ENCODE measurements at places on chromosomes 16 and 17. TPM values are rescaled to one million over a fixed set of nuclear protein-coding genes. Genes with fewer than 3 reads are reported as not detected.

MARVELD3 gene
- total RNA-seq, result not detected

TP53TG3D gene
- total RNA-seq, result 1.1 TPM

CARD14 gene
- not detected for total RNA-seq

KRT17 gene
- not detected for total RNA-seq

ABCC3 gene
- 0.68 TPM for total RNA-seq

GAN gene
- total RNA-seq, result 8.5 TPM

GRAPL gene
- 1.2 TPM for total RNA-seq

LPO gene
- not detected for total RNA-seq

LITAFD gene
- not detected for total RNA-seq

MYH3 gene
- 0.43 TPM for total RNA-seq

NOS2 gene
- total RNA-seq, result 0.22 TPM

CORO6 gene
- total RNA-seq, result 93.2 TPM

TBC1D3E gene
- total RNA-seq, result not detected

RCVRN gene
- total RNA-seq, result not detected

CDR2L gene
- total RNA-seq, result 22.1 TPM

CHD9NB gene
- 1.4 TPM for total RNA-seq

EVI2B gene
- 2.9 TPM for total RNA-seq

CDH16 gene
- total RNA-seq, result 0.16 TPM

CCL1 gene
- total RNA-seq, result not detected

EFCAB5 gene
- total RNA-seq, result not detected

SCARF1 gene
- 12.4 TPM for total RNA-seq

NACA2 gene
- total RNA-seq, result not detected

KRT24 gene
- not detected for total RNA-seq

RHBDL3 gene
- total RNA-seq, result 3.4 TPM

FBXO39 gene
- total RNA-seq, result not detected

DNAAF1 gene
- total RNA-seq, result not detected

FTSJ3 gene
- 34.2 TPM for total RNA-seq

HCRT gene
- not detected for total RNA-seq

ERI2 gene
- total RNA-seq, result 9.1 TPM

SSTR5 gene
- 14.7 TPM for total RNA-seq

HYDIN gene
- 0.51 TPM for total RNA-seq

GGT6 gene
- total RNA-seq, result 0.14 TPM

CACNB1 gene
- 7.4 TPM for total RNA-seq

HOXB5 gene
- not detected for total RNA-seq

PRSS8 gene
- total RNA-seq, result not detected

OSGIN1 gene
- 8.2 TPM for total RNA-seq

PRSS33 gene
- total RNA-seq, result not detected

FA2H gene
- 0.32 TPM for total RNA-seq

SCNN1B gene
- 0.27 TPM for total RNA-seq

RRAD gene
- total RNA-seq, result 84.3 TPM

MT1M gene
- total RNA-seq, result 6.7 TPM

PHOSPHO1 gene
- 0.78 TPM for total RNA-seq

IGFALS gene
- total RNA-seq, result not detected

FBXW10B gene
- total RNA-seq, result 0.84 TPM

CDH11 gene
- total RNA-seq, result 8.8 TPM

ZNF205 gene
- 7.4 TPM for total RNA-seq

PIRT gene
- total RNA-seq, result not detected

TBL3 gene
- 24.9 TPM for total RNA-seq

CAPNS2 gene
- not detected for total RNA-seq

PHB1 gene
- total RNA-seq, result 233 TPM

TEPSIN gene
- 11.1 TPM for total RNA-seq

C16orf86 gene
- total RNA-seq, result 3.0 TPM

TEX14 gene
- total RNA-seq, result 0.30 TPM

PER1 gene
- total RNA-seq, result 124 TPM

SLFN12L gene
- 0.32 TPM for total RNA-seq

CA7 gene
- not detected for total RNA-seq

All from Right ventricle myocardium inferior (tissue), 1 donor.